CD4-positive, alpha-beta memory T cell (primary cell): ENCODE measurements at places on chromosomes 7 and 10. TPM values are rescaled to one million over a fixed set of nuclear protein-coding genes. Genes with fewer than 3 reads are reported as not detected.

ARHGEF35 gene
- 4.8 TPM for total RNA-seq

DNA sequence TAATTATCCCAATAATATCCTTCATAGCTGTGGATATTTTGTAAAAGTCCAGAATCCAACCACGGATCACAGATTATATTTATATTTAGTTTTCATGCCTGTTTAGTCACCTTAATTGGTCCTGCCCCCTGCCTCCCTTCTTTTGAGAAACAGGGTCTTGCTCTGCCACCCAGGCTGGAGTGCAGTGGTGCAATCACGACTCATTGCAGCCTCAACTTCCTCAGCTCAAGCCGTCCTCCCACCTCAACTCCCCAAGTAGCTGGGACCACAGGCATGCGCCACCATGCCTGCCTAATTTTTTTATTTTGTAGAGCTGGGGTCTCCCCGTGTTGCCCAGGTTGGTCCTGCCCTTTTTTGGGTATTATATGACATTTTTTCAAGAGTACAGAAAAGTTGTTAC is 129.4 kb downstream of the KAT6B start:
- H3K27ac ChIP-seq, result no peak overlapping the region
- H3K4me3 ChIP-seq, result no peak overlapping the region
- H3K4me1 ChIP-seq, result no peaks in the 10 kb centered on the region
- H3K36me3 ChIP-seq, result no peaks in the 10 kb centered on the region
- no peak for DNase-seq

- no peak overlapping the region for H3K27ac ChIP-seq
- H3K36me3 ChIP-seq, result no peaks in the 10 kb centered on the region
These were observed 124.5 kb upstream of the RET start for GRCh38 chr10:42952349-42952748.

DNA sequence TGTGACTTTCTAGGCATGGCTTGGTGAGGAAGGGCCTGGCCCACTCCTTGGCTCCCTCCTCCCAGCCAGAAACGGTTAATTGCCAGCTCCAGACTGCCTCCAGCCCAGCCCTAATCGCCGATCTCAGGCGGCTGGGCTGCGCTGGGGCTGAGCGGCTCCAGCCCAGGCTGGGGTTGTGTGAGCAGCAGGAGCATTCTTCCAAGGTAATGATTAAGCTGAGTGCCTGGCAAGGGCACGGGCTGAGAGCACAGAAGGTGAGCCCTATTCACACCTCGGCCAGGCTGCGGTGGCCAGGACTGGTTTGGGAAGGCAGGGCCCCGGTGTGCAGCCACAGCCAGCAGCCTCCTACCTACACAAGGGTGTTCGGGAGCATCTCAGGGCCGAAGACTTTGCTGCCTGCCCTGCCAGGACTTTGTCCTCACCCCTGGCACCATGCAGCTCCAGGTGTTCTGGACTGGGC is at the start of gene TMEM72:
Gene TMEM72, plus strand, starts transcription at position 257 of the 460 bp plus-strand sequence. Its CDS starts 176 bp downstream, at position 433.
- H3K36me3 ChIP-seq, result no peaks in the 10 kb centered on the region
- no peak within 1 kb of the TSS for H3K27ac ChIP-seq
- H3K4me3 ChIP-seq, result no peak within 1 kb of the TSS
- no peak for DNase-seq

DNA sequence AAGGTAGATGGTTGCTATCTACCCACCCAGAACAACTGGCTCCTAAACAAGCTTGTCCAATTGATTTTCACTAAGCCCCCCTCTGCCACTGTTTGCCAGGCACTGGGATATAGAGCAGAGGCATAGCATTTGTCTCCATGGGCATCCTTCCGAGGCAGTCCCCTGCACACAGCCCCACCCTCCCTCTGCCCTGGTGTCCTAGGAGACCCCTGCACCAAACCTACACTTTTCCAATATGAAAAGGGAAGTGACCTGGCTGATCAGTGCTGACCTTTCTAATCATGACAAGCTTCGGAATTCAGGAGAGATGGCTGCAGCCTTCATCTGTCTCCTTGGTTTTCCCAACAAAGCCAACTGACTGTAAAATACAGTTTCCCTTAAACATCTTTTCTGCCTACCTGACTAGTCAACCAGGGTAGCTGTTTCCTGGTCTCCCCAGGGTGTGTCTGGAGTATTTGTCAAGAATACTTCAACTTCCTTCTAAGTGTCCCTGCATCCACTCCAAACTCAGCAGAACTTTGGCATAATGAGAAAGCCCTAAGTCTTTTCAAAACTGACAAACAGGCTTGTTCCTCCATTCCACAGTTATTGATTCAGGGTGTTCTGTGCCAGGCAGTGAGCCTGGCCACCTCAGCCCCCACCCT is 7.6 kb upstream of the SLC18A3 start:
- no peak overlapping the region for H3K27ac ChIP-seq
- DNase-seq, result no peak
- no peaks in the 10 kb centered on the region for H3K36me3 ChIP-seq
- no peaks in the 10 kb centered on the region for H3K4me1 ChIP-seq

- H3K27ac ChIP-seq, result no peak overlapping the region
- no peaks in the 10 kb centered on the region for H3K36me3 ChIP-seq
- H3K4me3 ChIP-seq, result no peak overlapping the region
- no peaks in the 10 kb centered on the region for H3K27me3 ChIP-seq
These were observed 303.8 kb upstream of the MKI67 start for GRCh38 chr10:128429835-128430513.

NOD1 gene
- total RNA-seq, result 21.3 TPM
